ENCODE measurements at places on chromosomes 1 and 21.
A peak's percentile ranks its signal among the peaks of the same experiment; 100 is the strongest.

DNA sequence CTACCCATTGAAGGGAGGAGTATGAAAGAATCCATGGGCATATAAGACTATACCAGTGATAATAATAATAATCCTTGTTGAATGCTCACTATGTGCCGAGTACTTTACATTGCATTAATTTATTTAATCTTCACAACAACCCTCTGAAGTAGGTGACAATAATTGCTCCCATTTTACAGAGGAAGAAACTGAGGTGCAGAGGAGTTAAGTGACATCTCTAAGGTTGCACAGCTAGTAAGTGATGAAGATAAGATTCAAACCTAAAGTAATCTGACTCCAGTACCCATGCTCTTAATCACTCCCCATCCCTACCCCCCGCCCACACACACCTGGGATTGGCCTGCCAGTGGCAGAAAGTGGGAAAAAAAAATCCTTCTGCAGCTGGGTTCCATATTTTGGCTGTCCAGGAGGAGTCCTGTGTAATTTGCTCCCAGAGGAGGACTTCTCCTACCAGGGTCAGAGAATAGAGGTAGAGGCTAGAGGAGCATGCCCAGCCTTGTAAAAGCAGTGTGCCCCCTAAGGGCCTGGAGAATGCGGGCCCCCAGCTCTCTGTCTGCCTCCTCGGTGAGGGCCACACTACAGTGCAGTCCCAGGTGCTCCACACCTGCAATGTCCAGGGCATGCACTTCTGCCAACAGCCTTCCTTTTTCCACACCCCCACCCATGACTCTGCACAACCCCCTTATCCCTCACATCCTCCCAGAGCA is 57.8 kb downstream of the TMEM53 start:
- no peak for DNase-seq

GRCh38 chr21:22174746-22175145 is 1176.5 kb downstream of the NCAM2 start:
- DNase-seq, result no peak

GRCh38 chr1:175504875-175505555 is 238.4 kb downstream of the TNR start:
- DNase-seq, result no peak

GRCh38 chr1:12201352-12202189 is 28.3 kb upstream of the VPS13D start:
- DNase-seq, result no peak

DNA sequence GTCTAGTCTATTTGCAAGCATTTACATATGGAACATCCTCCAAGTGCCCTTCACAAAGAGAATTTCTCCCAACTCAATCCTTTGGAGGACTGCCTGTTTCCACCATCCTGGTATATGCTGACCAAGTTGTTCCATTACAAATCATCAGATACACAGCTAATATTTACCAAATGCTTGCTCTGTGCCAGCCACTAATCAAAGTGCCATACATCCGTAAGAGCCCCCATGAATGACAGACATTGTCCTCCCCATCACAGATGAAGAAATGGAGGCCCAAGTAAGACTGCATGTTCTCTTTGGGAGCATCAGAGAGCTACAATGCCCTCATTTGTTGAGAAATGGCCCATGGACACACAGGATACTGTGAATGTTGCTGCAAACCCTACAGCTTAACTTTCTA is 130.0 kb upstream of the BACE2 start:
- DNase-seq, result no peak

GRCh38 chr1:121558514-121558913 is 373.7 kb downstream of the SRGAP2C start:
- no peak for DNase-seq

DNA sequence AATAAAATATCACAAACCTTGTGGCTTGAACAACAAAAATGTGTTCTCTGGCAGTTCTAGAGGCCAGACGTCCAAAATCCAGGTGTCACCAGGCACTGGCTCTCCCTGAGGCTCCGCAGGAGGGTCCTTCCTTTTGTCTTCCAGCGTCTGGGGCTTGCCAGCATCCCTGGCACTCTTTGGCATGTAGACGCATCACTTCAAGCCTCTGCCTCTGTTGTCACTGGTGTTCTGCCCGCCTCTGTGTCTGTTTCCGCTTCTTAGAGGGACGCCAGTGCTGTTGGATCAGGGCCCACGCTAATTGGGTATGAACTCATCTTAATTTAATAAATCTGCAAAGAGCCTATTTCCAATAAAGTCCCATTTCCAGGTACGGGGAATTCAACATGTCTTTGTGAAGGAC is 273.7 kb upstream of the C1orf174 start:
- no peak for DNase-seq

- DNase-seq, result peak; percentile 17
Measured at GRCh38 chr21:45098867-45099266, 24.5 kb downstream of the ADARB1 start.

DNA sequence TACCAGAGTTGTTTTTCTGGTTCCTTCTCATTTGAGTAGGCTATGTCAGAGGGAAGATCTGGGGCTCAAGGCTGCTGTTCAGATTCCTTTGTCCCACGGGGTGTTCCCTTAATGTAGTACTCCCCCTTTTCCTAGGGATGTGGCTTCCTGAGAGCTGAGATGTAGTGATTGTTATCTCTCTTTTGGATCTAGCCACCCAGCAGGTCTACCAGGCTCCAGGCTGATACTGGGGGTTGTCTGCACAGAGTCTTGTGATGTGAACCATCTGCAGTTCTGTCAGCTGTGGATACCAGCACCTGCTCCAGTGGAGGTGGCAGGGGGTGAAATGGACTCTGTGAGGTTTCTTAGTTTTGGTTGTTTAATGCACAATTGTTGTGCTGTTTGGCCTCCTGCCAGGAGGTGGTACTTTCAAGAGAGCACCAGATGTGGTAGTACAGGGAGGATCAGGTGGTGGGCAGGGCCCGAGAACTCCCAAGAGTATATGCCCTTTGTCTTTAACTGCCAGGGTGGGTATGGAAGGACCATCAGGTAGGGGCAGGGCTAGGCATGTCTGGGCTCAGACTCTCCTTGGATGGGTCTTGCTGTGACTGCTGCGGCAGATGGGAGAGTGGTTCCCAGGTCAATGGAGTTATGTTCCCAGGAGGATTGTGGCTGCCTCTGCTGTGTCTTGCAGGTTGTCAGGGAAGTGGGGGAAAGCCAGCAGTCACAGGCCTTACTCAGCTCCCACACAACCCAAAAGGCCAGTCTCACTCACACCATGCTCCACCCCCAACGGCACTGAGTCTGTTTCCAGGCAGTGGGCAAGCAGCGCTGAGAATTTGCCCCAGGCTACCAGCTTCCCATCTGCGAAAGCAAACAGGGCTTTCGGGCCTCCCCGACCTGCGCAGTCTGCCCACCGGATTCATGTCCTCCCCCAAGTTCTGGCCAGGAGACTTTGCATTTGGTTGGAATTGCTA is 64.2 kb downstream of the SERINC2 start:
- DNase-seq, result peak; percentile 86

GRCh38 chr1:68361346-68361910 is 88.3 kb downstream of the RPE65 start:
- no peak for DNase-seq

GRCh38 chr1:10727751-10728232 is 68.7 kb downstream of the CASZ1 start:
- DNase-seq, result peak; percentile 88

DNA sequence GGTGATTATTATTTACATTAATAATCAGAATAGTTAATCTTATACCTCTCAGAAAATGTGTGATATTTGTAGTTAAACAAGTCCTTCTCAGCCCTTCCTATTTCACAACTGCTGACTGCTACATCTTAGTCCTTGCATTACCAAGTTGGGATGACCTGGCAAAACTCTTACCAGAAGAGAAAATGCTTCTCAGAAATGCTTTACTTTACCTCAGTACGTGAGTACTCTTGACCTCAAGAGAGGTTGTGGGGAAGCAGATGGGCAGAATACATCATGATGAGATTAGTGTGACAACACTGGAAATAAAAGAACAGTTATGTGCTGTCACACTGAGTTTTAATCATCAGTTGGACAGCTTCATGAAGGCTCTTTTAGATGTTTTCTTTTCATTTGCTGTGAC is 16.2 kb downstream of the CFAP126 start:
- no peak for DNase-seq

DNA sequence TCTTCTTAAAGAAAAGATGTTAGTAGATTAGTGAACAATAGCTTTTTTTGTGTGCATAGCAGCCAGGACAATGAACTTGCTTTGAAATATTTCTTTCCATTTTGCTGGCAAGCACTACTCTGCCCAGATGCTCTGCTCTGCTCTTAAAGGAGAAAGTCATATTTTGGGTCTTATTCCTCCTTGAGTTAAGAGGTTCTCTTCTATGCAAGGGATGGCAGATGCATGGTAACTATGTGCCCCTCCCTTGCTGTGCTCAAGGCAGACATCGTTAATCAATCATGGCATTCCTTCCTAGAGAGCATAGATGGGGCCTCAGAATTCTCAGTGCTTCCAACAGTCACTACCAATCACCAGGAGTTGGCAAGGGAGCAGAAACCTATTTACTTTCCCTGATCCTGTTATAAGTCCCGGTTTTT is 27.6 kb downstream of the NIPAL3 start:
- DNase-seq, result no peak

- DNase-seq, result no peak
Measured at GRCh38 chr1:173864179-173864867, 3.5 kb downstream of the GAS5 start.

DNA sequence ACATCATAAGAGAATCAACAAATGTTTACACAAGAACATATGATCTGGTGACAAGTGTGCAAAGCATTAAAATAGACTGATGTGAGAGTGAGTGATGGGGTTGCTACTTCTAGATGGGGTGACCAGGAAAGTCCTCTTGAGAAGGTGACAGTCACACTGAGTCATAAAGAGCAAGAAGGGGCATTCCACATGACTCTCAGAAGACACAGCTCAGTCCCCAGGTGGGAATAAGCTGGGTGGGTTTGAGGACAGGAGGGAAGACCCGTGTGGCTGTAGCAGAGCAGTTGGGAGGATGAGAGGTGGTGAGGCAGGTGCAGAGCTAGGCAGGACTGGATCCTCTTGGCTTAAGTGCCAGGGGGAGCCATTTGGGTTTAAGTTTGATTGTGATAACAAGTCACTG is 53.1 kb downstream of the TNR start:
- no peak for DNase-seq

- DNase-seq, result no peak
Measured at GRCh38 chr1:58928514-58928913, 144.7 kb upstream of the JUN start.

- no peak for DNase-seq
Measured at GRCh38 chr1:187696073-187696472, 867.3 kb downstream of the PLA2G4A start.

DNA sequence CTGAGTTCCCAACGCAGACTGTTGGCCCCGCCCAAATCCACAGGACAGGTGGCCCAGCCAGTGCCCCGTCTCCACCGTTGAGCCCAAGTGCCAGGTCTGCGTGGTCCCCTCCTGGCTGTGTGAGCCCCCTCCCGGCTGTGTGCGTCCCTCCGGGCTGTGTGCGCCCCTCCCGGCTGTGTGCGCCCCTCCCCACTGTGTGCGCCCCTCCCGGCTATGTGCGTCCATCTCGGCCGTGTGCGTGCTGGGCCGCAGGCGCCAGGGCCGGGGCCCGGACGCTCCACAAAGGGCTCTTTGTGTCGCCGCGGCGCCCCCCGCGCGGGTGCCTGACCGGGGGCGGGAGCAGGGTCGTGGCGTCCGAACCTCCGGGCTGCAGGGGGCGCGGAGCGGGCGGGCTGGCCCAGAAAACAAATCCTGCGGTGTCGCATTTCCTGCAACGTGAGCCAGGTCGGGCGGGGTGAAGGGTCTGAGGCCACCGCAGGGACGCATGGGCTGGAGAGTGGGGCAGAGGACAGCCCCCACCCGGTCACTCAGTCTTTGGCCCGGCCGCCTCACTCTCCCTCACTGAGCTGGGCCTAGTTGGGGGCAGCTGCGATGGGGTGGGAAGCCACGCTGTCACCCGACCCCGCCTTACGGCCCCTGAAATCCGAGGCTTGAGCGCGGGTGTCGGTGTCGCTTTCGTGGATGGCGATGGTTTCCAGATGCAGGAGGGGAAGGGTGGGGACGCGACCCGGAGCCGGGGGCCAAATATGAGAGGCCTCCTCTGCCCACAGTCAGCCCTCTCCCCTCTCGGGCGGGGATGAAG is 18.8 kb downstream of the TNFRSF25 start:
- no peak for DNase-seq

GRCh38 chr1:201842472-201843027 is 13.6 kb downstream of the IPO9 start:
- no peak for DNase-seq

DNA sequence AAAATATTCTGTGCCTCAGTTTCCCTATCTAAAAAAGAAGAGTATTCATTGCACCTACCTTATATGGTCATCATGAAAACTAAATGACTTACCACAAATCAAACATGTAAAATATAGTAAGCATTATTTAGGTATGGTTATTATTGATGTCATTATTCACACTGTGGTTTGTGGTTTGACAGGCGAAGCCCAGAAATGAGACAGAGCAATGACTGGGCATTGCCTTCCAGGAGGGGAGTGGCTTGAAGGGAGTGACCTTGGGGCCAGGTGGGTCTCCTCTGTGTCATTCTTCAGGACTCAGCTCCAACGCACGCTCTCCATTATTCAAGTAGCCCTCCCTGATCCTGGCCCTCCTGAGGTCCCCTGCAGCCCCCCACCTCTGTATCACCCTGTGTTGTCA is 133.7 kb downstream of the DMRTA2 start:
- DNase-seq, result no peak

DNA sequence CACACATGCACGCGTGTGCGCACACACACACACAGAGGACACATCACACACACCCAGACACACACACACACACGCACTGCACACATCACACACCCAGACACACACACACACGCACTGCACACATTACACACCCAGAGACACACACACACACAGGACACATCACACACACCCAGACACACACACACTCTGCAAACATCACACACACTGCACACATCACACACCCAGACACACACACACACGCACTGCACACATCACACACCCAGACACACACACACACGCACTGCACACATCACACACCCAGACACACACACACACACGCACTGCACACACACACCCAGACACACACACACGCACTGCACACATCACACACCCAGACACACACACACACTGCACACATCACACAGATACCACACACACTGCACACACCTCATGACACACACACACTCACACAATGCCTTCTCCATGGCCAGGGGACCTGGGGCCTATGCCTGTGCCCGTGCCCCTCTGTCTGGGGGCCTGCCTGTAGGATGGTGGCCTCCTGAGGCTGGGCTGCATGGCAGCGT is 24.4 kb downstream of the CRYAA start:
- DNase-seq, result no peak
